ENCODE measurements at places on chromosomes 2 and 18. TPM values are rescaled to one million over a fixed set of nuclear protein-coding genes. Genes with fewer than 3 reads are reported as not detected.
A peak's percentile ranks its signal among the peaks of the same experiment; 100 is the strongest.

GRCh38 chr2:230955163-230955737 lies 30.2 kb upstream of the GPR55 start:
- H3K27ac ChIP-seq: no peak overlapping the region
- H3K27me3 ChIP-seq: peaks cover 44% of the 10 kb centered on the region
- H3K4me1 ChIP-seq: peaks cover 16% of the 10 kb centered on the region
- no peak for DNase-seq

DNA sequence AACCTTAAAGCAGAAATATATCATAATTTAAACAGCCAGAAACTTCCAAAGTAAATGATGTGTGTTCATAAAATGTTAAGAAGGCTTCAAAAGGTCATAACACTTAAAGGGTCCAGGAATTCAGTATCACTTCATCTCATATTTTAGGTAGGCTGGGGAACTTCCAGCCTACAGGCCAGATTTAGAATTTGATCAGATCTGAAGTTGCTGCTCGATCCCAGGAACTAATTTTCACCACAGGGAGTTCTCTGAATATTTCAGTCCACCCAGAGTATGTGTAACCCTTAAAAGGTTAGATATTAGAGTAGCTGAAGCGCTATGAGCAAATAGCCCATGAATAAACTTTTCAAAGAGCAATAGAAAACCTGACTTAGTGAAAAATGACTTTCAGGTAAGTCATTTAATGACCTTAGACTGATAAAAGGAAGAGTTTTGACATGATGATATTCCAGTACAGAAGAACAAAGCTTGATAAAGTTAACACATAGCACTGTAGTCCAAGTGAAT lies 1.7 kb downstream of the WIPF1 start:
- no peaks in the 10 kb centered on the region for H3K36me3 ChIP-seq
- peak overlapping the region; percentile 98 for H3K27ac ChIP-seq
- no peaks in the 10 kb centered on the region for H3K27me3 ChIP-seq
- DNase-seq: peak; percentile 46

GRCh38 chr2:25035537-25036220 lies 6.2 kb upstream of the EFR3B start:
- H3K4me1 ChIP-seq: no peaks in the 10 kb centered on the region
- DNase-seq: no peak
- no peak overlapping the region for H3K4me3 ChIP-seq
- H3K27me3 ChIP-seq: no peaks in the 10 kb centered on the region
- H3K27ac ChIP-seq: no peak overlapping the region

DNA sequence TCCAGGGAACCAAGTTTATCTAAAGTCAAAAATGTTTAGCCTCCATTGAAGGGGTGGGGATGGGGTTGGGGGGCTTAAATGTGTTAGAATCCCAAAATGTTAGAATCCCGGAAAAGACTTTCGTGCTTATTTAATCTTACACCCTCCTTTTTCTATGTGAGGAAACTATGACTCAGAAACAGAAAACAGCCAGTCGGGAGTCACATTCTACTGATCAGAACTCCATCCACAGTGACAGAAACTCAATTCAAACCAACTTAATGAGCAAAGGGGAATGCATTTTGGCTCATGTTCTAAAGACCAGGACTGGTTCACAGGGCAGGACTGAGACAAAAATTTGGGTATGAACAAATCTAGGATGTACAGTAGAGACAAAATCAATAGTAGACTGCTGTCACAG lies 31.9 kb upstream of the AFTPH start:
- H3K27ac ChIP-seq: no peak overlapping the region
- no peak overlapping the region for H3K4me3 ChIP-seq
- peaks cover 5% of the 10 kb centered on the region for H3K27me3 ChIP-seq

DNA sequence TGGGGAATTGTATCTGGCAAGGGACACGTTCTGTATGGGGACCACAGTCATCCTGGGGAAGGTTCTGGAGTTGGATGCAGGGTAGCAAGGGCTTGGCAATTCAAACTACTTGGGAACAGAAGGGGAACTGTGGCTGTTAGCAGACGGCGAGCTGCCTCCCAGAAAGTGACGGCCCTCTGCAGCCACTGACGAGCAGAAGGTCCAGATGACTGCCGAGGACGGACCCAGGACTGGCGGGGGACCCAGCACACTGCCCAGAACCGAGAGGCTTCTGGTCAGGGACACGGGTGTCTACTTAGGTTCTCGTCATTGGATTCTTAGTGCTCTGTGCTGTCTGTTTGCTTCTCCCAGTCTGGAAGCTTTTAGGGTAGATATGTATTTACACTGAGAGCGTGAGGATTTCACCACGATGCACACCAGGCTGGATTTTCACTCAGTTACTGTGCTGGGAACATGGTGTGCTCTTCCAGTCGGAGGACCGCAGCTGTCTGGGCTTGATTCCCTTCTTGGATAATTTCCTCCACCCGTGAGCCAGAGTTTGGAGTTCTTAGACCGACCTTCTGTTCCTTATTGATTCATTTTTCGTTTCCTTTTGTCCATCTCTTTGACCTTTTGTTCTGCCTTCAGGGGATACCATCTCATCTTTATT lies 13.4 kb downstream of the GPR35 start:
- H3K4me1 ChIP-seq: no peaks in the 10 kb centered on the region
- H3K4me3 ChIP-seq: no peak overlapping the region
- no peak overlapping the region for H3K27ac ChIP-seq
- no peaks in the 10 kb centered on the region for H3K27me3 ChIP-seq
- H3K36me3 ChIP-seq: no peaks in the 10 kb centered on the region

DNA sequence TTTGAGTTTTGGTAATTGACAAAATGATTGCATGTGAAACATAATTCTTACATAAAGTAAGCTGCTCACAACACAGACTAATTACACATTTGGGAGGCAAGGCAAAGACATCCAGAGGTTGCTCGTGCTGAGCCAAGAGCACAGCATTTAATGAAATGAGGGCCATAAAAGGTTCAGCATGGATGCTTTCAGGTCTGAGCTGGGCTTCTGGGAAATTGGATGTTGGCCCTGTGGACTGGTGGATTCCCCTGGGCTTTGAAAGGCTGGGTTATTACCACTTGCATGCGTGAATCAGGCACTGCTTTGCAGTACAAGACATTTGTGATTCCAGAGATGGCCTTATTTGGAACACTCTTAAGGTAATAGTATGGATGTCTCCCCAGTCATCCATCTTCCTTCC lies 533.5 kb upstream of the NRP2 start:
- H3K27me3 ChIP-seq: no peaks in the 10 kb centered on the region
- no peak overlapping the region for H3K27ac ChIP-seq
- no peak overlapping the region for H3K4me3 ChIP-seq
- DNase-seq: no peak
- H3K4me1 ChIP-seq: no peaks in the 10 kb centered on the region
- no peaks in the 10 kb centered on the region for H3K36me3 ChIP-seq

- peaks cover 18% of the 10 kb centered on the region for H3K36me3 ChIP-seq
- no peak overlapping the region for H3K4me3 ChIP-seq
- no peaks in the 10 kb centered on the region for H3K27me3 ChIP-seq
- H3K27ac ChIP-seq: no peak overlapping the region
Measured at GRCh38 chr2:197011801-197012641, 85.5 kb upstream of the PGAP1 start.

- DNase-seq: no peak
- H3K4me1 ChIP-seq: no peaks in the 10 kb centered on the region
- no peaks in the 10 kb centered on the region for H3K36me3 ChIP-seq
- no peaks in the 10 kb centered on the region for H3K27me3 ChIP-seq
- H3K4me3 ChIP-seq: no peak overlapping the region
Measured at GRCh38 chr2:139165041-139165440, 384.9 kb upstream of the NXPH2 start.

DNA sequence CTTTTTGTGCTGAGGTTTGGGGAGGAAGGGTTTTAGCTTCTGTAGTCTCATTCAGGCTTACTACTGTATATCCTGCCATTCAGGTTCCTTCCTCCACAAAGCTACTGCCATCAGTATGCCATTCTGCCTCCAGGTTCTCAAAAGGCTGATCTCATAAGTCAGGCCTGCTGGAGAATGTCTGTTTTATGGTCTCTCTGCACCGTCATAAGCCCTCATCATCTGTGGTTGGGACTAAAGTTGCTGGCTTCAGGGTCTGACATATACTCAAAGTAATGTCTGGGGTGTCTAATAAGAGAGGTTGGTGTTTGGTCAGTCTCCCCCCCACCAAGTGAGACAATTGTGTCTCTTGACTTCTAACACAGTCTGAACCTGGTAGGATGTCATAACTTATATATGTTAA lies 36.2 kb upstream of the CCBE1 start:
- H3K36me3 ChIP-seq: no peaks in the 10 kb centered on the region
- H3K4me1 ChIP-seq: no peaks in the 10 kb centered on the region
- no peak for DNase-seq
- H3K27me3 ChIP-seq: no peaks in the 10 kb centered on the region
- no peak overlapping the region for H3K27ac ChIP-seq

Gene AQP4
- not detected for polyA plus RNA-seq

Gene DHRS9
- polyA plus RNA-seq: 0.94 TPM

Gene TEX44
- polyA plus RNA-seq: not detected

DNA sequence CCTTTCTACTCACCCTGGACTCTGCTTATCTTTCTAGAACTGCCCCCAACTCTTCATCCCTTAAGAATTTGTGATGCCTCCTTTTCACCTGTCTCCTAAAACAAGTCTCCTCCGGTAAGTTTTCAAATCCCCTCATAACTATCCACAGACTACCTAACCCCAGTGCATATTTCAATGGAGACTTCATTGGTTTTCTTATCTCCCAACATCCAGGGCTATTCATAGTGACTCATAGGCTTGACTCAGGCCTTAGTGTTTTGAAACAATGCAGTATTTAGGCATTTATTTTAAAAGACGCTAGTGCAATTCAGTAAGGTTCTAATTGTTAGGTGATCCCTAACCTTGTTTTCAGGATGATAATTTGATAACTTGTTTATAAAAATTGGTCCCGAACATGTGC lies 399.2 kb downstream of the CPS1 start:
- no peak overlapping the region for H3K4me3 ChIP-seq
- no peak overlapping the region for H3K27ac ChIP-seq
- H3K27me3 ChIP-seq: no peaks in the 10 kb centered on the region
- no peak for DNase-seq

DNA sequence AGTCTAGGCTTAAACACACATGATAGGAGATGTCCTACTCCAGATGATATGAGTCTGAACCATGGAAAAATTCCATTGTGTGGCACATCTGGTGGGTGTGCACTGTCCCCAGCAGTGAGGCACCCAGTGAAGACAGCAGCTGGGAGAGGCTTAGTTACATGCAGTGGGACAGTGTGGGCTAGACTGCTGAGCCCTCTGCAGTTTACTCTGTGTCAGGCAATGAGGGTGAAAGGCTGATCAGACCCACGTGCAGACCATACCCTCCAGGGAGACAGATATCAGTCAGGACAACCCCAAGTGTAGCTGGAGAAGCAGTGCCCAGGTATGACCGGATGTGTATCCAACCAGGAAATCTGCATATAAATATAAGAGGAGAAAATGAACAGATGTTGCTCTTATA lies 13.4 kb downstream of the IL37 start:
- no peaks in the 10 kb centered on the region for H3K36me3 ChIP-seq
- peaks cover 5% of the 10 kb centered on the region for H3K27me3 ChIP-seq
- H3K27ac ChIP-seq: no peak overlapping the region
- no peaks in the 10 kb centered on the region for H3K4me1 ChIP-seq

DNA sequence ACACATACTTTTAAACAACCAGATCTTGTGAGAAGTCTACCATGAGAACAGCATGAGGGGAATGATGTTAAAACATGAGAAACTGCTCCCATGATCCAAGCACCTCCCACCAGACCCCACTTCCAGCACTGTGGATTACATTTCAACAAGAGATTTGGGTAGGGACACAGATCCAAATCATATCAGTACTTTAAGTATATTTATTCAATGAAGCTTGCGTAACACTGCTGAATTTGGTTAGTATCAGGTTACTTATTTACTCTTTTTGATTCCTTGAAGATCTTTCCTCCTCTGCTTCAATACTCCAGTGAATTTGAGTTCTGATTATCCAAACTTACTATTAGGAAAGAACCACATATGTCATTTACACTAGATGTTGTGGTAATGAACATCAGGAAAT lies 418.6 kb downstream of the PIK3C3 start:
- no peak overlapping the region for H3K27ac ChIP-seq
- H3K27me3 ChIP-seq: no peaks in the 10 kb centered on the region
- H3K4me3 ChIP-seq: no peak overlapping the region

Gene NEB
- 4.0 TPM for polyA plus RNA-seq

DNA sequence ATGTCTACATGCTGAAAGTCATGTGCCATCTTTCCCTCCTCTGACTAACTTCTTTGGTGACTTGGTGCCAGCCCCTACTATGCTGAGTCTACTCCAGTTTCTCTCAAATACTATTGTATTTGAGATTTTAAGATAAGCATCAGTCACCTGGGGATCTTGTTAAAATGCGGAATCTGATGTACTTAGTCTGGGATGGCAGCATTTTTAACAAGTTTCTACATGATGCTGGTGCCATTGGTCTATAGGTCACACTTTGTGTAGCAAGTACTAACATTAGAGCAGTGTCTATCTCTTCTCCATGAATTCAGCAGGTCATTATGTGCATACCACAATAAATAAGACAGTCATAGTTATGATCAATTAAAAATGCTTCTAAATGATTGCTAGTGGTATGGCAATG lies 106.9 kb downstream of the CERS6 start:
- peaks cover 9% of the 10 kb centered on the region for H3K36me3 ChIP-seq
- H3K4me1 ChIP-seq: no peaks in the 10 kb centered on the region
- H3K27ac ChIP-seq: no peak overlapping the region
- DNase-seq: no peak

DNA sequence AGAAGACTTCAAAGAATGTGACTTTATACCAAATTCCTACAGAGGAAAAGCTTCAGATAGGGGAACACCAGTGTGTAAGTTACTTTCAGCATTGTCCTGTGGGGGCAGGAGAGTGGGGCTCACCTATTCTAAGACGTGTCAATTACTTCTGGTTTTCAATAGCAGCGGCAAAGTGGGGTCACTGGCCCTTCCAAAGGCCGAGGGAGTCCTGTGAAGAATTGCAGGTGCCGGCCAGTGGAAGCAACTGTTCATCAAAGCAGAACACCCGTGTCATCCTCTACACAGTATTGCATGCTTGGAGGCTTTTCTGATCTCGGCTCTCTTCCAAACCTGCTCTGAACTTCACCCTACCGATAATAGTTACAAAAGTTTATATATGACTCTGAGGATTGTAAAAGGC lies 1176.5 kb upstream of the TMEFF2 start:
- H3K27me3 ChIP-seq: no peaks in the 10 kb centered on the region
- H3K4me1 ChIP-seq: no peaks in the 10 kb centered on the region
- no peak for DNase-seq
- no peak overlapping the region for H3K27ac ChIP-seq
- H3K36me3 ChIP-seq: no peaks in the 10 kb centered on the region

GRCh38 chr2:210938228-210938627 lies 381.8 kb downstream of the CPS1 start:
- H3K27ac ChIP-seq: no peak overlapping the region
- H3K36me3 ChIP-seq: no peaks in the 10 kb centered on the region
- H3K4me1 ChIP-seq: no peaks in the 10 kb centered on the region
- no peaks in the 10 kb centered on the region for H3K27me3 ChIP-seq

Gene IL36B
- polyA plus RNA-seq: not detected

DNA sequence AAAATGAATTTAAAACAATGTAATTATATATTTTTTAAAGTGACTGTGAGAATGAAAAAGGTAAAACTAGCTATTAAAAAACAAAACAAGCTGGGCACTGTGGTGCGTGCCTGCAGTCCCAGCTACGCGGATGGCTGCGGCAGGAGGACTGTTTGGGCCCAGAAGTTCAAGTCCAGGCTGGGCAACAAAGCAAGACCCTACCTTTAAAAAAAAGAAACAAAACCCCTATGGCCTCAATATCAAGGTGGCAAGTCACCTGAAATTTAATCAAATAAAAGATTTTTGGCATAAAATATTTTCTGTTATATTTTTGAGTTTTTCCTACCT lies 46.9 kb upstream of the STRN start:
- peak overlapping the region; percentile 43 for H3K27ac ChIP-seq
- DNase-seq: no peak
- H3K4me3 ChIP-seq: no peak overlapping the region
- H3K4me1 ChIP-seq: peaks cover 41% of the 10 kb centered on the region

Measured in B cell (primary cell).